Activated T-helper 1 cell treated with anti-CD3 and anti-CD28 coated beads, Interleukin-2, amount 50 U/mL, for 16 hours (primary cell): ENCODE measurements at places on chromosomes 11 and 22.

DNA sequence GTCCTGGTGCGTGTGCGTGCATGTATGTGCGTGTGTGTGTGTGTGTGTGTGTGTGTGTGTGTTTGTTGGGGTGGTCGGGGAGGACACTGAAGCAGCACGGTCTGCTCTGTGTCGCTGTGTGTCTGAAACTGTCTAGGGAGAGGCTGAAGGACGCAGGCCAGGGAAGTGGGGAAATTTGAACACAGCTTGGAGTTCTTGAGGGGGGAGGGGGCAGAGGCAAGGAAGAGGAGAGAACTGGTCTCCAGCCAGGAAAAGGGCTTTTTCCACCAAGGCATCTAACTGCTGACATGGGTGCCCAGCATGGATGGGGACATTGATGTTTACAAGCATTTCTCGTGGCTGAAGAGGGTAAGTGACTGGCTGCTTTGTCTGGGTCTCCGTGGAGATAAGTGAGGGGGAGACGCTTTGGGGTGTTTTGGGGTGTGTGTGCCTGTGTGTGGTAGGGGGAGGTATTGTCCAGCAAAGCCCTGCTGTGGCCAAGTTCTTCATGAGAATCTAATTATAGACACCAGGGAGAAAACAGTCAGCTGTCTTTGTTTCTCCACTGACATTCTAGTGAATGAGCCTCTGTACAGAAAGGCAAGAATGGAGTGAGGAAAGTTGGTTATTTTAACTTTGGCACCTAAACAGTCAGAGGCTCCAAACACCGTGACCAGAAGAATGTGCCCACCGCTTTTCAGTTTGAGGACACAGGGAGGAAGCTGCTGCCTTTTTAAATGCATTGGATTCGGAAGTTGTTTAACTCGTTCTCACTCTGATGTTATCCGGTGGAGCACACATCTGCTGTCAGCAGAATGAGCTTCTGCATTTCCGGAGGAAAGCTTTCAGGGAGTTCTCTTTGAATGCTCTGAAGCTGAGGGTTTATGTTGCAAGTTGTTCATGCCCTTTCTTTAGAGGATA lies 63.7 kb downstream of the PPFIBP2 start:
- DNase-seq, result no peak

DNA sequence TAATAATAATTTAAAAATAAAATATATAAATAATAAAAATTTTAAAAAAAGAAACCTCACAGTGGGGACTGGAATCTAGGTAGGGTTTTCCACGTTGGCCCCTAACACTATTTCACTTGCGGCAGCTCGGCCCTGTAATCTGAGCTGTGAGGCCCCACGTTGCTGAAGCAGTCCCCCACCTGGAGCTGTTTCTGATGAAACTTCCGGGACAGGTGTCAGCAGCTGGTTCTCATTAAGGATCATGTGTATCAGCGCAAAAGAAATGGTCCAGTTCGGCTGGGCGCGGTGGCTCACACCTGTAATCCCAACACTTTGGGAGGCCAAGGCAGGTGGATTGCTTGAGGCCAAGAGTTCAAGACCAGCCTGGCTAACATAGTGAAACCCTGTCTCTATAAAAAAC lies 17.3 kb downstream of the RHOD start:
- DNase-seq, result no peak

DNA sequence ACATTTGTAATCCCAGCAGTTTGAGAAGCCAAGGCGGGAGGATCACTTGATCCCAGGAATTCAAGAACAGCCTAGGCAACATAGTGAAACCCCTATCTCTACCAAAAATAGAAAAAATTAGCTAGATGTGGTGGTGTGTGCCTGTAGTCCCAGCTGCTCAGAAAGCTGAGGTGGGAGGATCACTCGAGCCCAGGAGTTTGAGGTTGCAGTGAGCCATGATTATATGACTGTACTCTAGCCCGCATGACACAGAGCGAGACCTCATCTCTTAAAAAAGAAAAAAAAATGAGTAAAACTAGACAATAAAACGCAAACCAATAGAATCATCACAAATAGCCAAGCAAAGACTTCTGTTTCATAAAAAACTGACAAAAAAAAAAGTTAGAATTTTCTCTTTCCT lies 21.8 kb downstream of the NUCB2 start:
- DNase-seq, result no peak

- DNase-seq, result no peak
These were observed 580.6 kb upstream of the ANO5 start for GRCh38 chr11:21612326-21612725.

- DNase-seq, result no peak
These were observed 451.3 kb upstream of the KIRREL3 start for GRCh38 chr11:127451861-127452260.

DNA sequence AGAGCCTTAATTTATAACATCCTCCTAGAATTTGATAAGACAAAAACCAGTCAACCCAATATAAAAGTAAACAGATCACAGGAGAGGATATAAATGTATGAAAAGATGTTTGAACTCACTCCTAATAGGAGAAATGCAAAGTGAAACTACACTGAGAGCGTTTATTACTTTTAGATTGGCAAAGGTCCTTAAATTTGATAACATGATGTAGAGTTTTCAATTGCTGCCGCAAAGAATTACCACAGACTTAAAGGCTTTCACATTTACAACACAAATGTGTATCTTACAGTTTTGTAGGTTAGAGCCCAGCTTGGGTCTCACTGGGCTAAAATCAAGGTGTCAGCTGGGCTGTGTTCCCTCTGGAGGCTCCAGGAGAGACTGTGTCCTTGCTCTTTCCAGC lies 9.1 kb upstream of the POU2AF2 start:
- no peak for DNase-seq

- no peak for DNase-seq
These were observed 72.2 kb upstream of the RCN1 start for GRCh38 chr11:32018672-32019071.

- DNase-seq, result no peak
These were observed 73.3 kb downstream of the FAM76B start for GRCh38 chr11:95716266-95716665.

DNA sequence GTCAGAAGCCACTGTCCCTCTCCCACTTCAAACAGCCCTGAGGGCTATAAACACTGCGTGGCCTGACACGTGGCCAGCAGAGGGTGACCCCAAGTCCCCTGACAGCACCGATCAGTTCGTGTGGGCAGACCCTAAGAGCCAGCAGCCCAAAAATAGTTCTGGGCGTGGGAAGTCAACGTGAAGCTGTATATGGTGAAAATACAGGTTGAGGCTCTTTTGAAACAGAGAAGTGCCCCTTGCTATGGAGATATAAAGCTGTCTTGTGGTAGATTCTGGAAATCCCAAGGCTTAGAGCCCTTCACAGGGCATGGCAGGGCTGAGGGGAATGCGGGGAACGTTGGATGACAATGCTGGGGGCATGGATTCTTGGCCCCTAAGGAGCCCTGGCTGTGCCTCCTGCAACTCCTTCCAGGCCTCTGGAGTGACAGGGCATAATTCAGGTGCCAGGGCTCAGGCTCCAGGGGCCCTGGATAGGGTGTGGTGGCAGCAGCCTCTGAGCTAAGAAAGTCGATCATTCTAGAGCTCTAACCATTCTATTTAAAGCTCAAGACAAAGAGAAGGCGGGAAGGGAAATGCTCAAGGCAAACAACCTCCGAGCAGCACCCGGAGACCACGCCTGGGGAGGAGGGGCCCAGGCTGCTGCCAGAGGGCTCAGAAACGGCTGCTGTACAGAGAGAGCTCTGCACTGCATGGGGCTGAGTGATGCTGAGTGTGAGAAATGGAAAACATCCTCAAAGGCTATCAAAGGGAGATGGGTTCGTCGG lies 60.4 kb upstream of the CD5 start:
- peak; percentile 63 for DNase-seq

DNA sequence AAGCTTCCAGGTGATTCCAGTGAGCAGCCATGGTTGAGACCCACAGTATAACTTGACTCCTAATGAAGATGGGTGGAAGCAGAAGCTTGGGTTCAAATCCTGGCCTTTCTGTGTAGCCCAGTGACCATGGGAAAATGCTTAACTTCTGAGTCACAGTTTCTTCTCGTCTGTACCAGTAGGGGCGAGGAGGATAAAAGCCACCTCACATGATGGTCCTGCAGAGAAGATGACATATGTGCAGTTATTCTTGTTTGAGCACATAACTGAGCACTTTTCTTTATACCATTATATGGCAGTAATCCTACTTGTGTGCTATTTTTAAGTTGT lies 4.9 kb downstream of the TMEM109 start:
- no peak for DNase-seq

GRCh38 chr22:23106906-23107367 lies 34.9 kb downstream of the RSPH14 start:
- no peak for DNase-seq

- DNase-seq, result no peak
These were observed 3.1 kb upstream of the COMMD9 start for GRCh38 chr11:36292311-36292722.

DNA sequence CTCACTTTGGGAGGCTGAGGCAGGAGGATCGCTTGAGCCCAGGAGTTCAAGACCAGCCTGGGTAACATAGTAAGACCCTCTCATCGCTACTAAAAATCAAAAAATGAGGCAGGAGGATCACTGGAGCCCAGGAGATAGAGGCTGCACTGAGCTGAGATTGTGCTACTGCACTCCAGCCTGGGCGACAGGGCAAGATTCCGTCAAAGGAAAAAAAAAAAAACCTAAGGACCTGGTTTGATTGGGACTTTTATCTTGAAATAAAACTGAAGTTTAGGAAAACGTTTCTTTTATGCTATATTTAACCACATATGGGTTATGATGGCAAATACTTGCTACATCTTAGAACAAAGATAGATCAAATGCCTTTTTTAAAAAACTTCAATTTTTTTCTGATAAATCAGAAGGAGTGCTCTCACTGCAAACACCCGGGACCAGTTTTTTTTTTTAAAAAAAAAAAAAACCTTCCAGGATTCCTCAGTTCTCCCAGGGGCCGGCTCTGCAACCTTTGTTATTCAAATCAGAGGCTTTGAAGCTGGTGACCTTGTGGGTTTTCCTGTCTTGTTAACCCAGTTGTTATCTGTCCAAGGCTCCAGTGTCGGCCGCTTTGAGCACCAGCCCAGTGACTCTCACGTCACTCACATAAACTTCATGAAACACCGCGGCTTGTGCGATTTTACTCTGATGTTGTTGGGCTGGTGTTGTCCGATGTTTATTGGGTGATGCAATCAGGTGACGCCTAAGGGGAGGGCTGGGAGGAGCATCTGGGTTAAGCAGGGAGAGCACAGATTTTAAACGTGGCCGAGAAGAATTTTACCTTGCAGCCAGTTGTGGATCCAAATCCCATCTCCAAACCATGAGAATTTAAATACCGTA lies 24.7 kb upstream of the SLC22A12 start:
- DNase-seq, result no peak

- DNase-seq, result no peak
These were observed 1296.6 kb downstream of the BRD1 start for GRCh38 chr22:48531108-48531507.

DNA sequence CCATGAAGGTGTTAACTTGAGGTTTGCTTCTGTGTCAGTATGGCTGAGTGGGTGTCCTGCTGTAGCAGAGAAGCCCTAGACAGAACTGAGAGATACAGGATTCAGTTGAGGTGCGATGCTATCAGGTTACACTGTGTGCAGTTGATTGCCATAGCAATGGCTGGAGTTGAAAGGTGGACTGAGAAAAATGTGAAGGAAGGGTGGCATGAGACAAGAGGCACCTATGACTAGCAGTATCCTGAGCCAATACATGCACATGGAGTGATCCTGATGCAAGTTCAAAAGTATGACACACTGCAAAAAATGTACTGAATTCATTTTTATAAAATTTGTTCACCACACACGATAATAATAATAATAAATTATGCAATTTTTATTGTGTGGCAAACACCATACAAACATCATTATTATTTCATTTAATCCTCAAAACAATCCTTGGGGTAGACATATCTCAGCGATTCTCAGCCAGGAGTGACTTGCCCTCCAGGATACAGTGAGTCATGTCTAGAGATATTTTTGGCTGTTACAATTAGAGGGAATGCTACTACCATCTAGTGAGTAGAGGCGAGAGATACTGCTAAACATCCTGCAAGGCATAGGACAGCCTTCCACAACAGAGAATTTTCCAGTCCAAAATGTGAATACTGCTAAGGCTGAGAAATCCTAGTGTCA lies 3.9 kb upstream of the PIWIL4 start:
- no peak for DNase-seq

GRCh38 chr11:128451652-128452470 lies 135.5 kb downstream of the ETS1 start:
- DNase-seq, result no peak

GRCh38 chr11:64745521-64746328 lies 1.8 kb upstream of the RASGRP2 start:
- peak; percentile 58 for DNase-seq

GRCh38 chr11:74019104-74019738 lies 10.3 kb upstream of the UCP3 start:
- DNase-seq, result no peak

GRCh38 chr22:39341179-39341578 lies 8.6 kb upstream of the SYNGR1 start:
- DNase-seq, result no peak

DNA sequence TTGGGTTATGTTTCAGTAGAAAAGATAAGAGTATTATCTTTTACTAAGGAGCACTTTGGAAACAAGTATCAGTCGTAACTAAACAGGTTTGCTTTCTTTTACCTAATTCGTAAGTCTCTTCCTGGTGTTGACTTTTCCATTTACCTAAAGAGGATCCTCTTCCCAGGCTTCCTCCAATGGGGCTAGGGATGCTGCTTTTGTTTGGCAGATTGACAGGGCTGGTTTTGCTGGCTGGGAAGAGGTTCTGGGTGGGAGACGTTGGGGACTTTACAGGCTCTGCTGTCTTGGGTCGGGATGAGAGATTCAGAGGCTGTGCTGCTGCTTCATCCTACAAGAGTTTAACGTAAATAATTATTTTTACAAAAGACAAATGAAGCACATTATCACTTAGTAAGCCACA lies 306.7 kb downstream of the SOX6 start:
- DNase-seq, result no peak

DNA sequence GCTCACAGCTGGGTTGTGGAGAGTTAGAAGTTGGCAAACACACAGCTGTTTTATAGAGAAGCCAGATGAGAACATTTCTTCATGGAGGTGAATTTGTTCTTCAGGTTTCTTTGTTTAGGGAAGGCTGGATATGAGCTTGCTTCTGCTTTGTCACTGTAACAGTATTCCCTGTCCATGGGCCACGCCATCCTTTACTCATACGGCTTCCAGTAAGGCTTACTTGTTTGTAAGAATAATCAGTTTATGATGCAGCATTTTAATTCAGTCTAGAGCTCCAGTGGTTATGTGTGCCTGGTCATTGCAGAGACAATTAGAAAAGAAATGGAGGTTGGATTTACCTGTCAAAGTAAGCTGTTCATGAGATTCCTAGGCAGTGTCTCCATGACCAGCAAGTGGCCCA lies 131.8 kb downstream of the TRIM44 start:
- no peak for DNase-seq

GRCh38 chr11:3042496-3043314 lies 14.5 kb downstream of the CARS1 start:
- no peak for DNase-seq
